ENCODE measurements at places on chromosomes 16 and 17.

DNA sequence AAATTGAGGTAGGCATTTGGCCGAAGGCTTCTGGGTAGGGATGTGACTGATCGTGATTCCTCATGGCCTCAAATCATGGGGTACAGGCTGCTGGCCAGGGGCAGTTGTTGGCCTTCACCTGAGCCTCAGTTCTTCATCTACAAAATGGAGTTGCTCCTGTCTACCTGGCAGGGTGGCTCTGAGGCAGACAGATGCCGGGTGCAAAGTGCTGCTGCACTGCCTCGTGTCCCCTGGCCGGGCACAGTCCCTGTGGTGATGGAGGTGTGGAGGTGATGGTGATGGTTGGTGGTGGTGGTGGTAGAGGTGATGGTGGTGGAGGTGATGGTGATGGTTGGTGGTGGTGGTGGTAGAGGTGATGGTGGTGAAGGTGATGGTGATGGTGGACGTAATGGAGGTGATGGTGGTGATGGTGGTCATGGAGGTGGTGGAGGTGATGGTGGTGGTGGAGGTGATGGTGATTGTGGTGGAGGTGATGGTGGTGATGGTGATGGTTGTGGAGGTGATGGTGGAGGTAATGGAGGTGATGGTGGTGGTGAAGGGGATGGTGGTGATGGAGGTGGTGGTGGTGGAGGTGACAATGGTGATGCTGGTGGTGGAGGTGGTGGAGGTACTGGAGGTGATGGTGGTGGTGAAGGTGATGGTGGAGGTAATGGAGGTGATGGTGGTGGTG is 52.6 kb downstream of the RNF213 start:
- DNase-seq: no peak

GRCh38 chr17:60901242-60901641 is 223.6 kb downstream of the BCAS3 start:
- no peak for DNase-seq

- DNase-seq: no peak
Observed at GRCh38 chr17:66458782-66459181, 156.4 kb downstream of the PRKCA start.

DNA sequence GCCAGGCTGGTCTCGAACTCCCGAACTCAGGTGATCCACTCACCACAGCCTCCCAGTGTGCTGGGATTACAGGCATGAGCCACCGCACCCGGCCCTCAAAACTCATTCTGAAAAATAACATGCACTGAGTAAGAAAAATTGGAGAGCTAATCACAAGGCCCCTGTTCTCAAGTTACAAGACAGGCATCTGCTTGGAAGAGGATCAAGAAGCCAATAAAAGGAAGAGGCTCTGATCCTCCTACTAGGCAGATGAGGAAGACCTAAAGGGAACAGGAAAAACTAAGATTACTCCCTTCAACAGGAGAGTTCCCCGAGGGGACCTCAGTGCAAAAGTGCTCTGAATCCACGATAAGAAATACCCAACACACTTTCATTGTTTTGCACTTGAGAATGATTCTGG is 18.4 kb downstream of the BLMH start:
- DNase-seq: no peak

- DNase-seq: no peak
Observed at GRCh38 chr17:80729761-80730160, 185.1 kb downstream of the RPTOR start.

- DNase-seq: no peak
Observed at GRCh38 chr16:87761060-87761459, 4.7 kb downstream of the KLHDC4 start.

GRCh38 chr17:66348584-66349165 is 46.3 kb downstream of the PRKCA start:
- no peak for DNase-seq

- DNase-seq: no peak
Observed at GRCh38 chr17:81858170-81858966, 2.0 kb downstream of the P4HB start.

GRCh38 chr17:13792314-13792713 is 190.6 kb upstream of the HS3ST3A1 start:
- DNase-seq: no peak

- no peak for DNase-seq
Observed at GRCh38 chr17:42285346-42286050, 2.8 kb upstream of the STAT5A start.

GRCh38 chr16:26700250-26700649 is 366.5 kb upstream of the C16orf82 start:
- DNase-seq: no peak

DNA sequence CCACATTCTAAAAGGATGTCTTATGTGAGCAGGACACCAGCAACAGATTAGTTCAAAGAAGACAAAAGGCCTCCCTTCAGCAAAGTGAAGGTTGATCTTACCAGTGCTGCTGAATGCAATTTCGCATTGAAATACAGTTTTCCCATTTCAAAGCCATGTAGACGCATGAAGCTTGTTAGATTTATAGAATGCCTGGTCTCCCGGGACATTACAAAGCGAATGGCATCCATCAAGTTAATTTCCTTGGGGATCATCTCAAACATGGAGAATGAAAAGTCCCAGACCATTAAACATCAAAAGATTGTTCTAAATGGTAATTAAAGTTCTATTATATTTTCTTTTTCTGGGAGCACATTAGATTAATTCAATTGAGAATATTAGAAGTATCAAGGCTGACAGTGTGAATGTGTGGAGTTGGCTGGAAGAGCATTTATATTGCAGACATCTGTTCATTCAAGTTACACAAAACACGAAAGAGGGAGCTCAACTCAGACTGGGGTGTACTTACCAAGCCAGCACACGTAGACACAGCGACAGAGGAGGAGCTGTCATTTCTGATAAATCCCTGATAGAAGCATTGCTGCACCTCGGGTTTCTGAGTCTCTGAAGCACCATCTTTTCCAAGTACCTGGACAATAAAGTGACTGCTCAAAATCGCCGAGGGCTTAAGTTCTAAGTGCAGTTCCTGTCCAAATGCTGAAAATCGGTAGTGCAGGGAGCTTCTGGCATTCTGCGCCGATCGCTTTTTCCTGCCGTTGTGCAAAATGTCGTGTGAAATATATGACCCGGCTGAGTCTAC is 3.8 kb downstream of the ADAMTS18 start:
- no peak for DNase-seq

- no peak for DNase-seq
Observed at GRCh38 chr16:65576139-65576538, 454.3 kb upstream of the CDH11 start.

GRCh38 chr16:49788986-49789385 is 66.9 kb downstream of the ZNF423 start:
- DNase-seq: no peak

GRCh38 chr16:87666919-87667318 is 64.6 kb downstream of the JPH3 start:
- no peak for DNase-seq

- no peak for DNase-seq
Observed at GRCh38 chr17:54974759-54975158, 6.2 kb downstream of the STXBP4 start.

DNA sequence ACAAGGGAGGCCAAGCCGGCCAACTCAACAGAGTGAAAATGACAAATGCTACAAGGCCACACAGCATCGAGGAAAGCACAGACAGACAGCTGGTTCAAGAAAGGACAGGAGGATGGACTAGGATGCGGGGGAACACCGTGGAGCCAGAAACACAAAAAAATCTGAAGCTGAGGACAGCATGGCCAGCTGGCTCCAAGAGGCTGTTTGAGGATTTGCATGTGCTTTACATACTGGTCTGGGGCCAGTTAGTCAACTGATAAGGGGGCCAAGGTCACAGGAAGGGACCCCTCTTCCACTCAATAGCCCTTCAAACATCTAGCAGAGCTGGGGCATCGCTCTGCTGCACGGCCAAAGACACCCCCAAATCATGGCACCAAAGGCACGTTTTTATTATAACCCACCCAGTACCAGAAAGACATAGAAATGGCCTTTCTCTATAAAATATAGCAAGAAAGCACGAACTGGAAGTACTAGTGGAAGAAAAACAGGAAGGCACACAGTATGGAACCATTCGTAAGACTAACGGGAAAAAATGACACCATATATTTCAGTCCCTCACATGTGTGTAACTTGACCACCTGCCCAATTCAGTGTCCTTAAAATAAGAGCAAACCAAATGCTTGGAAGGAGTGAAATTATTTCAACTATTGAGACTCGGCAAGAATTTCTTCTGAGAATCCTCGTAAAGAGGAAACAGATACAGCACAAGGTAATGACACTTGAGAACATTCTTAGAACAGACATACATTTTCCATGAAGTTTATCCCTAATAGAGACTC is 7.8 kb upstream of the SRL start:
- DNase-seq: no peak

GRCh38 chr16:8998108-8998507 is 34.4 kb upstream of the USP7 start:
- no peak for DNase-seq

DNA sequence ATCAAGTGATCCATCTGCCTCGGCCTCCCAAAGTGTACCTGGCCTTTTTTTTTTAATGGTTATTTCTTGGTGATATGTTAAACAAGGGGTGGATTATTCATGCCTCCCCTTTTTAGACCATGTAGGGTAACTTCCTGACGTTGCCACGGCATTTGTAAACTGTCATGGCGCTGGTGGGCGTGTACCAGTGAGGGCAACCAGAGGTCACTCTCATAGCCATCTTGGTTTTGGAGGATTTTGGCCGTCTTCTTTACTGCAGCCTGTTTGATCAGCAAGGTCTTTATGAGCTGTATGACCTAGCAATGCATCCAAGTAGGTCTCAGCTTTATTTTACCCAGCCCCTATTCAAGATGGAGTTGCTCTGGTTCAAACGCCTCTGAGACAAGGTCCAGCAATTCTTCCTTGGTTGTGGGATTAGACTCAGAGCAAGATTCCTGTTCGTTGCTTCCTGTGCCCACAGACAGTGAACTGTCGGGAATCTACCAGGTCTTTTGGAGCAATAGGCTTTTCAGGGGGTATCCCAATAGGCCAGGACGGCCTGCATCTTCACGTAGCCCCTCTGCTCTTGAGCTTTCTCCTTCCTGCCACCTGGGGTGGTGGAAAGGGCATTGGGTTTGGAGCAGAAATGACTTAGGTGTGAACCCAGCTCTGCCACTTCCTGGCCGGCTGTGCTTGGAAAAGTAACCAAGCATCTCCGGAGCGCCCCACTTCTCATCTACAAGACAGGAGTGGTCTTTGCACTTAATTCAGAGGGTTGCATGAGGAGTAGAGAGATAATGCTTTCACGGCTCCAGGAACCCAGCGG is 52.9 kb upstream of the SEC14L1 start:
- no peak for DNase-seq

DNA sequence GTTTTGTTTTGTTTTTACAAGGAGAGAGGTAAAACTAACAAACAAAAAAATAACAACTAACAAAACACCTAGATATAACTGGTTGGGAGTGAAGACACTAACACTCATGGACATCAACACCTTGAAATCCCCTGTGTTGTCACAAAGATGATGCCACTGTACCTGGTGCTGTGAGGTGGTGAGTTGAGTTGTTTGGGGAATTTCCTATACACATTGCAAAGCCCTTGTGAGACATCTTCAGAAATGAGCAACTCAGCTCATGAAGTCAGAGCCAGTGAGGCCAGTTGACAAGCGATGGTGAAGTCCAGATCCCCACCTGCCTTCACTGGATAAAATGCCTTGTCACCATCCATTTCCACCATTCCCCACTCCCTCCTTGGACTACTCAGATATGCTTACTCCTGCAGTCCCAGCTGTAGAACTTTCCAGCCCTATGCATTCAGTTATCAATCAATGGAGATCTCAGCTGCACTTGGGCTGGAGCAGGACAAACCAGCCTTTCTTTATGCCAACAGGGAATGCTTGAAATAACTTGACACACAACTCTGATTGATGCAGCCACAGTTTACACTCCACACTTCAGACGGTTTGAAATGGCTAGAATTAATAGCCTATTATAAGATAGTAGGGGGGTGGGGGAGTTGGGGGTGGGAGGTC is 22.2 kb downstream of the ANKFN1 start:
- no peak for DNase-seq

GRCh38 chr17:32970281-32970680 is 21.4 kb upstream of the SPACA3 start:
- DNase-seq: no peak
